CD4-positive, CD25-positive, alpha-beta regulatory T cell (primary cell): ENCODE measurements at places on chromosomes 4 and X. TPM values are rescaled to one million over a fixed set of nuclear protein-coding genes. Genes with fewer than 3 reads are reported as not detected.

- H3K27me3 ChIP-seq: no peaks in the 10 kb centered on the region
- H3K36me3 ChIP-seq: peaks cover 10% of the 10 kb centered on the region
- no peak for DNase-seq
- peak overlapping the region; percentile 97 for H3K4me3 ChIP-seq
- peaks cover 41% of the 10 kb centered on the region for H3K4me1 ChIP-seq
- H3K27ac ChIP-seq: peak overlapping the region; percentile 82
Measured at GRCh38 chr4:67702166-67702565, 1.2 kb upstream of the UBA6 start.

DNA sequence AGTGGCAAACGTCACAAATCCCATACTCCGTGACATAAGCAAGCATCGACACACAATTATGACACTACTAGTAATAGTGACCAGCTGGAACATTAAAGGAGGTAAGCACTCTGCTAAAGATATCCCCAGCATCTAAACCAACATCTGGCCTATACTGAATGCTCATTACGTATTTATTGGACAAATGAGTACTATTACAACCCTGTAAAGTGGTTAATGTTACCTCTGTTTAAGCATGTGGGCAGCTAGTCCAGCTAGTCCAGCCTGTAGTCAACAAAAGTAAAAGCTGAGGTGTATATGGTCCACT is 419 bp upstream of the RPGR start:
- no peaks in the 10 kb centered on the region for H3K36me3 ChIP-seq
- peak overlapping the region; percentile 79 for H3K27ac ChIP-seq
- peaks cover 10% of the 10 kb centered on the region for H3K4me1 ChIP-seq
- peak overlapping the region; percentile 70 for H3K4me3 ChIP-seq
- no peak for DNase-seq

DNA sequence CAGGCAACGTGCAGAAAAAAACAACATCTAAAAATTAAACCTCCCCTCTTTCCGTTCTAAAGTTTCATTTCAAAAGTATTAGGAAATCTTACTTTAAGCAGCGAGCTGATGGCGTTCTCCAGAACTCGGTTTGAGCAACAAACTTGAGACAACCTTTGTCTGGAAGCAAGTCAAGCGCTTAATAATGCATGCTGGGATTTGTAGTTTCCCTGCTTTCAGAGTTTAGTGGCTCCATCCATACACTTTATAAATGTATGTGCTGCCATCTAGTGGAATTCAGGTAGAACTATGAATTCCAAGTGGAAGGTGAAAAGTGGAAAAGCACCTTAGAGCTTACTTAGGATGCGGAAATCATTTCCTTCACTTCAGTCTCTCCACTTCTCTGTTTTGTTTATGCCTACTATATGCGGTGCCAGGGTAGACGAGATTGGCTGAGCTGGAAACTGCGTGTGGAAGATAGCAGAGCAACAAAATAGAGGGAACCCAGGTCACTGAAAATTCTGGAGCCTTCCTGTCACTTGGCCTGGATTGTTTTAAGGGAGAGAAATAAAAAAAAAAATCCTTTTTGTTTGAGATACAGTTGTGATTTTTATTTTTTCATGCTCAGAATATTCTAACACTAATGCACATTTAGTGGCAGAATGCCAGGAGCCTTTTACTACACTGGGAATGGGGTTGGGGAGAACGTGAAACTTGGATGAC is at the start of gene BDH2:
Gene BDH2, minus strand, starts transcription at position 144 of the 702 bp plus-strand sequence. CDS start 3,580 bp downstream, outside the sequence.
- peak within 1 kb of the TSS; percentile 35 for H3K27ac ChIP-seq
- peak within 1 kb of the TSS; percentile 96 for H3K4me3 ChIP-seq
- H3K4me1 ChIP-seq: peaks cover 15% of the 10 kb centered on the region
- no peaks in the 10 kb centered on the region for H3K27me3 ChIP-seq

DNA sequence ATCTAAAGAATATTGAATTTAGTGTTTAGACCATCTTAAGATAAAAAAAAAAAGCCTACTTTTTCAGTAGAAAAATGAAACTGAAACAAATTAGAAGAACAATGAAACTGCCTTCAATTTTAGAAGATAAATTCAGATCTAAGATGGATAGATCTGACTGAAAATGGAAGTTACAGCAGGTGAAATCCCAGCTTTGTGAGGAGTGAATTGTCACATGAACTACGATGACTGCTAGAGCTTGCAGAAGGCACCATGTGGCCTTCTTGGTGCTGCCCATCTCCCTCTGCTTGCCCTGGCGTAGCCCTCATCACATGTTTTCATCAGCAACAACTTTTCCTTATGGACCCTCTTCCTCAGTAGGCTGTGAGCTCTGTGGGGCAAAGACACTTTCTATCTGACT is 51.4 kb upstream of the EMCN start:
- no peak for DNase-seq
- H3K27me3 ChIP-seq: no peaks in the 10 kb centered on the region
- H3K27ac ChIP-seq: no peak overlapping the region
- H3K36me3 ChIP-seq: no peaks in the 10 kb centered on the region
- no peaks in the 10 kb centered on the region for H3K4me1 ChIP-seq
- peak overlapping the region; percentile 27 for H3K4me3 ChIP-seq

DNA sequence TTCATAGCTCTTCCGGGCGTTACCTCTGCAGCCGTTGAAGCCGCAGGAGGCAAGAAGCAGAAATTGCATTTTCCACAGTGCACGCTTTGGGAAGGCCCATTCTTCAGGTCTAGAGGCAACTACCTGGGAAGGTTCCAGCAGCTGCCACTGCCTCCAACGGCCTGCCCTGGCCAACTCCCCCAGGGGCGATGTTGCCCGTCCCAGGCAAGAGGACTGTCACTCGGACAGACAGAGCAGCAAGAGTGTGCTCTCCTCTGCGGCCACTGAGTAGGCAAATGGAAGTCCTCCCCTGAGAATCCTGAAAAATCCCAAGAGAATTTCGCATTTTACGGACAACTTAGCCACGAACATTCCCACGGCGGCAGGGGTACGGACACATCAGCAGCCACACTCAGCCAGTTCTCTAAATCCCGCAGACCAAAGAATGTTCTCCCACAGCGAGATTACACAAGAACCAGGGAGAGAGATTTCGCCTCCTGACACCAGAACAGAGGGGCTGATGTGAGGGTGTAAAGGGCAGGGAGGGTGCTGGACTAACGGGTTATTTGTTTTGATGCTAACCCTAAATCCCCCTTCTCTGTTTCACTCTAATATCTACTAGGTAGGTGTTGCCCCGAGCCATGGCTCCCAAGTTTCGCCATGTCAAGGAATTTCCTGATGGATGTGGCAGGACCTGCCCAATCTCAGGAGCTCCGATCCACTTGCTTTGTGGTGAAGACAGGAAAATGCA is 63.8 kb downstream of the SEPSECS start:
- H3K4me1 ChIP-seq: no peaks in the 10 kb centered on the region
- no peaks in the 10 kb centered on the region for H3K27me3 ChIP-seq
- H3K36me3 ChIP-seq: no peaks in the 10 kb centered on the region

DNA sequence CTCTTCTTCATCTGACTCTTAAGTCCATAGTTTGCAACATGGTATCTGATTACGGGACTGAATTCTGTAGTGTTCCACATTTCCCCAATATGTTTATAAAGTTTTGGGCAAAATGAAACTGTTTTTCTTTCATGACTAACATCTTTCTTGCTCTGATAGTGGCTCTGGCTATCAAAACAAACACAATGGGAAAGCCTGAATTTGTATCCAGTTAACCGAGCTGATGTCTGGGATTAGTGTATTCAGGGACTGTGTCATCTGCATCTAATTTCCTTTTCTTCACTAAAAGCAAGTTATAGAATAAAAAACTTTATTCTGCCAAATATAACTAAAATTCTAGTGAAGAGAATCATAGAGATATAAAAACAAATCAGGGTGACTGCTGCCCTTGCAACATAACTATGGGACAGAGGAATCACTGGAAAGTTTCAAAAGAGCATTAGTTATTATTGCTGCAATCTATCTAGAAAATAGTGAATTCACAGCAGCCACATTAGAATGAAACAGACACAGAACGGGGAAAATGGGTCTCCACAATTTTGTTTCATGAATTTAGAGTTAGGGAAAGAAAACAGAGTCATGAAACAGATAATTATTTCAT is 61.3 kb downstream of the ANTXR2 start:
- peak overlapping the region; percentile 15 for H3K4me3 ChIP-seq
- H3K27ac ChIP-seq: no peak overlapping the region
- H3K36me3 ChIP-seq: peaks cover 35% of the 10 kb centered on the region
- peaks cover 32% of the 10 kb centered on the region for H3K4me1 ChIP-seq

- DNase-seq: no peak
- H3K4me3 ChIP-seq: no peak overlapping the region
- no peak overlapping the region for H3K27ac ChIP-seq
- no peaks in the 10 kb centered on the region for H3K4me1 ChIP-seq
- H3K27me3 ChIP-seq: no peaks in the 10 kb centered on the region
- no peaks in the 10 kb centered on the region for H3K36me3 ChIP-seq
Measured at GRCh38 chrX:96984538-96984937, 100.8 kb downstream of the RPA4 start.

- H3K27ac ChIP-seq: no peak overlapping the region
- H3K4me3 ChIP-seq: no peak overlapping the region
- H3K36me3 ChIP-seq: no peaks in the 10 kb centered on the region
- peaks cover 2% of the 10 kb centered on the region for H3K27me3 ChIP-seq
Measured at GRCh38 chr4:169094656-169095231, 84.7 kb upstream of the CBR4 start.

DNA sequence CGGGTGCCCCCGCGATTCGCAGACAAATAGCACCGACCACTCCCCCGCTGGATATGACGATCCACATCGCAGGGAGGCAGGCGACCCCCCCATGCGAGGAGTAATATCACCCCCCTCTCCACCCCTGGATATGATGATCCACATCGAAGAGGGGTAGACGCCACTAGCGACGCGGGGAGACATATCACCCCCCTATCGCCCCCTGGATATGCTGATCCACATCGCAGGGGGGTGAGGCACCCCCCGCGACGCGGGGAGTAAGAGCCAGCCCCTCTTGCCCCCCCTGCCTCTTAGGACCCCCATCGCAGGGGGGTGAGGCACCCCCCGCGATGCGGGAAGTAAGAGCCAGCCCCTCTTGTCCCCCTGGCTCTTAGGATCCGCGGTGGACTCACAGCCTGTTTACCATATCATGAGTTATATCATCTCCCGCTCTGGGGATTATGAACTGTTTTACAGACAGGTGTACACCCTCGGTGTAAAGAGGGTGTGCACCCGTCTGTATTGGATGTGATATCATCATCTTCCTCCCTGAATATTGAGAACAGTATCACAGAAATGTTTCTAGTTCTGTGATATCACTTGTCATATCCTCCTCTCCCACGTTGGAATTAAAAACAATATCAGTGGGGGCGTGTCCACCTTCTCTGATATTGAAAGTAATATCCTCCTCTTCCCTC is 22.7 kb upstream of the DRD5 start:
- no peaks in the 10 kb centered on the region for H3K27me3 ChIP-seq
- H3K27ac ChIP-seq: no peak overlapping the region
- DNase-seq: peak; percentile 17
- no peak overlapping the region for H3K4me3 ChIP-seq
- H3K4me1 ChIP-seq: no peaks in the 10 kb centered on the region

GRCh38 chr4:167544391-167544790 is 310.1 kb upstream of the SPOCK3 start:
- no peak overlapping the region for H3K4me3 ChIP-seq
- H3K4me1 ChIP-seq: no peaks in the 10 kb centered on the region
- H3K27me3 ChIP-seq: no peaks in the 10 kb centered on the region
- no peak for DNase-seq

DNA sequence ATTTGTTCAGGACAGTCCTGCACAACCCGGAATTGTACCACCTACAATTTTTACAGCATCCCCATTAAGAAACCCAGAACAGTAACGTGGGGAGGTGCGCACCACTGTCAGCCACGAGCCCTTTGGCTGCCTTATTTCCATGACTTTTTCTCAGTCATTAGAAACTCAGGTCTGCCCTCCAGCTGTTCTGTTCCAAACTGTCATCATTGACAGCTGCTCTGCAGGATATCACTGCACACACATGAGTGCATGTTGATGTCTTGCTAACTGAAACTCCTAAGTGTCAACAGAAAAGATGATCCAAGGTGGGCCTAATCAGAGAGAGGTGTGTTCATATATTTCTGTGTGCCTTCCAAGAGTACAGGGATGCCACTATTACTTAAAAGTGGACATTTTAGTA is 123.4 kb downstream of the PARM1 start:
- no peak overlapping the region for H3K4me3 ChIP-seq
- no peak overlapping the region for H3K27ac ChIP-seq
- H3K36me3 ChIP-seq: no peaks in the 10 kb centered on the region
- H3K27me3 ChIP-seq: no peaks in the 10 kb centered on the region
- no peaks in the 10 kb centered on the region for H3K4me1 ChIP-seq

DNA sequence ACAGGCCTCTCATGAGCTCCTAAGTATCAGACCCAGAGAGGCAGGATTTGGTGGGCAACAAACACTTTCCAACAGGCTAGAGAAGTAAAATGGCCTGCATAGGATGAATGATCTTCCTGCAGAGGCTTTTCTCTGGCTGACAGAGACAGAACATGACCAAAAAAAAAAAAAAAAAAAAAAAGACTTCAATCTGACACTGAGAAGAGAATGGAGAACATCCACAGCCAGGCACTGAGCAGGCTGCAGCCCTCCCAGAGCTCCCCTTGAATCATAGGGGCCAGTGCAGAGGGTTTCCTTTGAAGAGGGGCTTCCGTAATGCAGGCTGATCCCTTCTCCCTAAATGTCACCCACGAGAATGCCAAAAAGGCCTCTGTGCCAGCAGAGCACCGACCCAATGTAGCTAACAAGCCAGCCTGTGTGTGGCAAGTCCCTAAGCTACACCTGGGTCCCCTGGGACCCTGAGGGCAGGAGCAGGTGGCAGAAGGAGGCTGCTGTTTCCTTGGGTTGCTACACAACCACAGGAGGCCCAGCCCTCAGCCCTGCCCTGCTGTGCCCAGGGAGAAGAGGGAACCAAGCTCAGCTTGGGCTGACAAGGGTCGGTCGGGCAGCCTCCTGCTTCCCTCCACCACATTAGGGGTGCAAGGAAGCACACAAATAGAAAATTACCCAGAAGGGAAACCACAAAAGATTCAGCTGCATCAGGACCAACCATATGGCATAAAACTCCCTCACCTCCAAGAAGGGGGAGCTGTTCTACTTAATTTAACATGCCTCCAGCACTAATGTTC is 55.6 kb downstream of the MAP7D2 start:
- no peaks in the 10 kb centered on the region for H3K27me3 ChIP-seq
- no peak overlapping the region for H3K27ac ChIP-seq
- H3K4me3 ChIP-seq: no peak overlapping the region
- H3K4me1 ChIP-seq: no peaks in the 10 kb centered on the region

DNA sequence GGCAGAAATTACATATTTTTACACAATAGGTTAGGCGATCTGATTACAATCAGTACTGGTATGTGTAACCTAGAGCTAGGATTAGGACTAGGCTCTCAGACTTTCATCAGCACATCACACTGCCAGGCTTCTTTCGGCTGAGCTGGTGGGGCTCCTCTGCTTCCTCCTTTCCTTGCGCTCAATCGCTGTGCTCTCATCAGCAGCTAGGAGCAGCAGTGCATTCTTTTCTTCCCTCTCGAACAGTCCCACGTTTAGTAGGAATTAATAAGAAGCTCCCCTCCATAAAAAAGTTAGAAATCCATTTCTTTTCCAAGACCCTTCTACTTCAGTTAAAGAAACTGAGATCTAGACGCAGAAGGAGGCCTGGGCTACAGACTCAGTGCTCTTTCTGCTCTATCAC is 350.4 kb downstream of the SPRY1 start:
- H3K27ac ChIP-seq: no peak overlapping the region
- H3K36me3 ChIP-seq: no peaks in the 10 kb centered on the region
- no peaks in the 10 kb centered on the region for H3K4me1 ChIP-seq
- no peak for DNase-seq
- no peak overlapping the region for H3K4me3 ChIP-seq
- no peaks in the 10 kb centered on the region for H3K27me3 ChIP-seq

MAP3K15 gene
- total RNA-seq: not detected

LIAS gene
- total RNA-seq: 12.2 TPM

GPR173 gene
- total RNA-seq: not detected

TAF9B gene
- total RNA-seq: 13.9 TPM

RASGEF1B gene
- 28.0 TPM for total RNA-seq

BMP3 gene
- not detected for total RNA-seq

LDB2 gene
- total RNA-seq: not detected

ALPK1 gene
- total RNA-seq: 6.2 TPM

EXOC1L gene
- total RNA-seq: not detected
